Uterus (tissue), 4 donors: ENCODE measurements at places on chromosomes 12 and 14. TPM values are rescaled to one million over a fixed set of nuclear protein-coding genes. Genes with fewer than 3 reads are reported as not detected.

DNA sequence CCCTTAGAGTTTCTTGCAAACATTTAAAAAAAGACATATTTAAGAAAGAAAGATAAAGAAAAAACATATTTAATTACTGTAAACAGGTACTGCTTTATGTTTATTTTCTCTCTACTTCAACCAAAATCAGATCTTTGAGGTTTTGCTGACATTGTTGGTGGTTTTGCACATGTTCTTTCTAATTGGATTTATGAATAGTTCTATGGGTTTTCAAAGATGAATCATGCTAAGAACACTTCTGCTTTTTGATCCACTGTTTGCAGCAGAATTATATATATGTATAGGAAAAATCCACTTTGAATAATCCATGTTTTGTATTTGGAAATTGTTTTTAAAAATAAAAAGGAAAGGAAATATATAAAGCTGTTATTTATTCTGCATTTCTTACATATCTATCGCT lies 78.4 kb downstream of the FRMD6 start:
- no peak for DNase-seq

Gene CD163
- total RNA-seq: 203 TPM

- DNase-seq: no peak
Measured at GRCh38 chr12:89685363-89685972, 23.2 kb downstream of the ATP2B1 start.

DNA sequence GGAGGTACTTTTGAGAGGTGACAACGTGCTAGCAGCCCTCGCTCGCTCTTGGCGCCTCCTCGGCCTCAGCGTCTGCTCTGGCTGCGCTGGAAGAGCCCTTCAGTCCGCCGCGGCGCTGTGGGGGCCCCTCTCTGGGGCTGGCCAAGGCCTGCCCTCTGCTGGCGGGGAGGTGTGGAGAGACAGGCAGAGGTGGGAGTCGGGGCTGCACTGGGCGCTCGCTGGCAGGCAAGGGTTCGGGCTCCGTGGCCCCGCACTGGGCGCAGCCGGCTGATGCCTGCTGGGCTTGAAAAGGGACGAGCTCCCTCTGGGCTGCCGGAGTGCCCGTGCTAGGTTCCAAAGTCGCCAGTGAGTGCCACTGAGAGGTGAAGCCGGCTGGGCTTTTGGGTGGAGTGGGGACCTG lies 580.0 kb downstream of the DIO2 start:
- no peak for DNase-seq

DNA sequence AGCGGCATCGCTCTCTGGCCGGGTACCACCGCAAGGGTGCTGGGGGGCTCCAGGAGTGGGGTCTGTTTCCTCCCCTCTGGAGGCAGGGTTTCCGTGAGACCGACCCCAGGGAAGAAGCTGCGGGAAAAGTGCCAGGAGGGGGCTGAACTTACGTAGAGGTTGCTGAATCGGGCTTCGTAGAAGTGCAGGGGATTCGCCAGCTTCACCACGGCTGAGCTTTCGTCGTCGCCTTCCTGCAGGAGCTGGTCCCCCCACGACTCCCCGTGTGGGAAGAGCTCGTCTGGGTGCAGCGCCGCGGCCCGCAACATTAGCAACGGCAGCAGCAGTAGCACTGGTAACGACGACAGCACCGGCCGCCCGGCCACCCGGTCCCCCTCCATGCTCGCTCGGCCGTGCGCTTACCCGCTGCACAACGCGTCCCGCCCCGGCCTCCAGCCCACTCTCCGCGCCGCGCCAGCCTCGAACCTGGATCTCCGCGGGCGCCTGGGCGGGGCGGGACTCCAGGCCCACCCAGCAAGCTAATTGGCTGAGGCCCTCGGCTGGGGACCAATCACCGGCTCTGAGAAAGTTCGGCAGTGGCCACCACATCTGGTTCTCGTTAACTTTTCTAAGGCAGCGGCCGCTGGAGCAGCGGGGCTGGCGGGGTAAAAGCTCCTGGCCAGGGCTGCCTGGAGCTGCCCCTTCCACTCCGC lies at the start of gene NID2:
TSS of gene NID2 (minus strand) at position 445 of the 692 bp plus-strand sequence. CDS start at position 380, 65 bp downstream.
- peak; percentile 93 for DNase-seq

Gene KERA
- total RNA-seq: 1.3 TPM

Gene NAV3
- 7.2 TPM for total RNA-seq

DNA sequence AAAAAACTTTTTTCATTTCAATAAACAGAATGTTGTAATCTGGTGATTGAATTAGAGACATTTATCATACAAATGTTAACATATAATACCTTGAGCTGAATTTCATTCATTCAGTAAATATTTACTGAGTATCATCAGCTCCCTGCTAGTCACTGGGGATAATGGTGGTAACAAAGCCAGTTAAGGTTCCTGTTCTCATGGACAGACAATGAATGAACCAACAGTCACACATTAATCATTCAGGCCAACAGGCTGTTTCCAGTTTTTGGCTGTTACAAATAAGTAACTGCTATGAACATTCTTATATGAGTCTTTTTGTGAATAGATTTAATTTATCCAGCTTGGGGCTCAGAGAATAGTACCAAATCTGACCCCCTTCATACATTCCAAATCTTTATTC lies 13.5 kb downstream of the EXD2 start:
- DNase-seq: no peak

- no peak for DNase-seq
Measured at GRCh38 chr12:5466521-5466960, 34.6 kb downstream of the NTF3 start.

Gene CD69
- 10.2 TPM for total RNA-seq

- DNase-seq: no peak
Measured at GRCh38 chr14:75781096-75781495, 120.0 kb downstream of the TTLL5 start.

GRCh38 chr12:93025145-93026103 lies 96.3 kb upstream of the EEA1 start:
- no peak for DNase-seq

DNA sequence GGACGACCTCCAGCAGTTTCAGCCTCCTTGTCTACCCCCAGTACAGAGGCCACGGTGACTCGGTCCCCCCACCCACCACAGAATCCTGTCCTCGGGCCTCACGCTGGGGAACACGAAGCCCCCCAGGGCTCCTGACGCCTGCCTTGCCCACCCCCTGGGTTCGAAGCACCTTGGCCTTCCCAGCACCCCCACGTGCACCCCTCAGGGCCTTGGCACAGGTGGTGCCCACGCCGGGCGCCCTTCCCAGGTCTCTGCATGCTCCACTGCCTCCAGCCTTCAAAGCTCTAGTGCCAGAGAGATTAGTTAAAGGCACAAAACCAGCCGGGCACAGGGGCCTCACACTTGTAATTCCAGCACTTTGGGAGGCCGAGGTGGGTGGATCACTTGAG lies 61.8 kb downstream of the NOC4L start:
- no peak for DNase-seq

- DNase-seq: no peak
Measured at GRCh38 chr12:118269806-118270205, 102.9 kb downstream of the TAOK3 start.

Gene LTBR
- 116 TPM for total RNA-seq

DNA sequence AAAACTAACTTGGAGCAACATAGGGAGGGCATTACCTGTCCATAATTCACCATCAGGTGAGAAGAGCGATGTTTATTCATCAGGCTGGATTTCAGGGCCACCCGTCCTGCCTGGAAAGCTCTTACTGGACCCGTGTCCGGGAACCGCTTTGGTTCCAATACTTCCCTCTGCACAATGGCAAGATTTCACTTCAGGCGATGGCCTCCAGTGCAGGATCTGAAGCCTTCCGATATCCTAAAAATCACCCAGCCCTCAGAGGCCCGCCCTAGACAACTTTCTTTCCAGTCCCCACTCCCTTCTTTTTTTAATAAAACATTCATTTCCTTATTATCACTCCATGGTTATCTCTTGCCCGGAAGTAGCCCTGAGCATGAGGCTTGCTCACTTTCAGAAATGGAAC lies 92.5 kb downstream of the BCL11B start:
- no peak for DNase-seq

DNA sequence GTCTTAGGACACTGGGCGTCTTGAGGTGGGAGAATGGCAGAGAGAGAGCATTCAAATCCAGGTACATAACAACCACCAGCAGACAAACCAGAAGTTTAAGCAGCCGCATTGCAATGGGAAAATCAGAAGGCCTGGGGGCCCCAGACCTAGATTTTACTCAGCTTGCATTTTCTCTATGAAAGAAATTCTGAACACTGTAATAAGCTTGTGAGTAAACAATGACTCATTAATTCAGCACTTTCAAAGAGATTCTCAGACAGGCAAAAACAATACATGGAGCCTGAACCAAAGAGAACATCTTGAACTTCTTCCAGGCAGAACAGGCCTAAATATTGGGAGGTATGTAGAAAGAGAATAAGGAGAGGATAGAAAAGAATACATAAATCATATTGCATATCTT lies 69.8 kb upstream of the IFNG-AS1 start:
- DNase-seq: no peak

Gene PARPBP
- total RNA-seq: 2.2 TPM

Gene ACSM4
- total RNA-seq: not detected

Gene FOXA1
- total RNA-seq: not detected

Gene SLC7A8
- total RNA-seq: 78.2 TPM

DNA sequence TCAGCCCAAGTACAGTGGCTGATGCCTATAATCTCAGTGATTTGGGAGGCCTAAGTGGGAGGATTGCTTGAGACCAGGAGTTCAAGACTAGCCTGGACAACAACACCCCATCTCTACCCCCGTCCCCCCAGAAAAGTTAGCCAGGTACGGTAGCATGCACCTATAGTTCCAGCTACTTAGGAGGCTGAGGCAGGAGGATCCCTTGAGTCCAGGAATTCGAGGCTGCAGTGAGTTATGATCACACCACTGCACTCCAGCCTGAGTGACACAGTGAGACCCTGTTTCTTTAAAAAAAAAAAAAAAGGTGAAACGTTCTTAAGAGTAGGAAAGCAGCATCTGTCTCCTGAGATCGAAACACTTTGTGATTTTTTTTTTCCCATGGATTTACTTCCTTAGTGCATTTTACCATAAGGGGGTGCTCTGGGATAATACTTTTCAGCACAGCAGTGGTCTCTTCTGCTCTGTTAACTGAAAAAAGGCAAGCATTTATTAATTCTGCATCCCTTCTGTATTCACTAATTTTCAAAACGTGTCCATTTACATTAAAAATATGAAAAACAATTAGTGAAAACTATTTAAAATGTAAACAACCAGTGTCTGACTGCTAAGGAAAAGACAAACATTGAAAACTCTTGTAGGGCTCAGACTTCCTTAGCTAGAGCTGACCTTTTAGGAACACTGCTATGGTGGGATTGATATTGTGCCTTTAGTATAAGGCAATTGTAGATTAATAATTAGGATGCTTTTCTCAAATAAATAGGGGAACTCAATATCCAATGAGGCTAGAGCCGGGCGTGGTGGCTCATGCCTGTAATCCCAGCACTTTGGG lies 31.2 kb upstream of the USP44 start:
- DNase-seq: no peak

GRCh38 chr14:39395555-39396254 lies 36.5 kb downstream of the FBXO33 start:
- DNase-seq: no peak

- no peak for DNase-seq
Measured at GRCh38 chr14:50599700-50600444, 39.9 kb downstream of the ATL1 start.

Gene ARHGEF40
- total RNA-seq: 25.3 TPM

GRCh38 chr14:32603992-32604565 lies 275.0 kb downstream of the AKAP6 start:
- no peak for DNase-seq

Gene SLC5A8
- total RNA-seq: not detected

DNA sequence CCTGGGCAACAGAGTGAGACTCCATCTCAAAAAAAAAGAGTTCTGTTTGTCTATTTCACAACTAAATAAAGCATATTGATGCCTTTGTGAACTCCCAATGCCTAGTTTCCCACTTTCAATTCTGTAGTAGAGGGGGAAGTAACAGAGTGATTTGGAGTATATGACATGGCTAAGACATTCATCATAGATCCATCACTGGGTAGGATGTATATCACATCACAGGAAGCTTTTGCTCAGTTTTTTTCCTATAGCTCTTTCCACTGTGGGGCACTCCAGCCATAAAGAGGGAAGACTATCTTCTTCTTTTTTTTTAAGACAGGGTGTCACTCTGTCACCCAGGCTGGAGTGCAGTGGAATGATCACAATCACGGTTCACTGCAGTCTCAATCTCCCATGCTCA lies 154.0 kb upstream of the BCL2L14 start:
- DNase-seq: no peak

Gene POLE2
- total RNA-seq: 35.5 TPM

GRCh38 chr12:94171595-94171930 lies 23.2 kb downstream of the PLXNC1 start:
- DNase-seq: no peak

DNA sequence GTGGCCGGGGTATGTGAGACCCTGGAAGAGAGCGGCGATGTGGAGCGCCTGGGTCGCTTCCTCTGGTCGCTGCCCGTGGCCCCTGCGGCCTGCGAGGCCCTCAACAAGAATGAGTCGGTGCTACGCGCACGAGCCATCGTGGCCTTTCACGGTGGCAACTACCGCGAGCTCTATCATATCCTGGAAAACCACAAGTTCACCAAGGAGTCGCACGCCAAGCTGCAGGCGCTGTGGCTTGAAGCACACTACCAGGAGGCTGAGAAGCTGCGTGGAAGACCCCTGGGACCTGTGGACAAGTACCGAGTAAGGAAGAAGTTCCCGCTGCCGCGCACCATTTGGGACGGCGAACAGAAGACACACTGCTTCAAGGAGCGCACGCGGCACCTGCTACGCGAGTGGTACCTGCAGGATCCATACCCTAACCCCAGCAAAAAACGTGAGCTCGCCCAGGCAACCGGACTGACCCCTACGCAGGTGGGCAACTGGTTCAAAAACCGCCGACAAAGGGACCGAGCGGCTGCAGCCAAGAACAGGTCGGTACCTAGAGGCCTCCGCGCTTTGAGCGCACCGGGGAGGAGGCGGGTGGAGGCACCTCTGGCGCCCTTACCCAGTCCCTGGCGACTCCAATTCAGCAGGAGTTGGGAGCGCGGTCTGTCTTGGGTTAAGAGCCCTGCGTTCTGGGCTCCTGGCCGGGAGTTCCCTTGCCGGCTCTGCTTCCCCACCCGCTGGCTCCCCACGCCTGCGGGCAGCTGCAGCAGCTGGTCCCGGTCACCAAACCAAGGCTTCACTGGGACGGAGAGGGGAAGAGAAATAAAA lies 700 bp downstream of the SIX6 start:
- DNase-seq: no peak

DNA sequence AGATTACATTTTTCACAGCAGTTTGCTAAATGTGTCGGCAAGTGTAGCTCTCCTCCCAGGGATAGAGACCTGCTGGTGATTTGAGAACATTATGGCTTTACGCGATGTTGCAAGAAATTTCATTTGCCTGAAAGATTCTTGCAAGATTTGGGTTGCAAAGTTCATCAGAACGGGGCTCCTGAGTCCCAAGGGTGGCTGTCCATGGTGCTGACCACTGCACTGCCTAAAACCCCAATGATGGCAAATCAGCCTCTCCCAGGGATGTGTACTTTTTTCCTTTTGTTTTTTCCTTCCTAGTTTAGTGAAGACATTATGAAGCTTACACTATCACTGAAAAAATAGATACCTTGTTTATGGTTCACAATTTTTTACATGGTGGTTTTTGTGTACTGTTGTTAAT lies 85.4 kb downstream of the WSCD2 start:
- no peak for DNase-seq
